ENCODE measurements at places on chromosomes 5 and 9. TPM values are rescaled to one million over a fixed set of nuclear protein-coding genes. Genes with fewer than 3 reads are reported as not detected.

DNA sequence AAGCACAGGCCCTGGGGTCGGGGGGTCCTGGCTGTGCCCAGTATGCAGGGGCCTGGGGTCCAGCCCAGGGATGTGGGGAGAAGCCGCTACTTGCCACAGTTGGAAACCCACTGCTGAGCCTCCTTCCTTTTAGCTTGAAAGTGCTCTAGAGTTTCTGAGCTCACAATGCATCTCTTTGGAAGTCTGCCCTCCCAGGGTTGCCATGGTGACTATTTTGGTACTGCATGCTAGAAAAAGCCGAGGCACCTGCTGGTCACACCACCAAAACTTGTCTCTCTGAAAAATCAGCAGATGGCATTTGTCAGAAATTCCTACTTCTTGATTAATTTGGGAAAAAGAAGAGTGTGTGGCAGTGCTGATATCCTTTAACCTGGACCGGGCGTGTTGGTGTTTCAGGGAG lies 151.8 kb downstream of the SEC61B start:
- no peak for DNase-seq

GRCh38 chr5:1190837-1191239 lies 10.6 kb upstream of the SLC6A19 start:
- no peak for DNase-seq

Gene PRRX2
- total RNA-seq = 16.5 TPM

Gene XPA
- total RNA-seq = 5.9 TPM

DNA sequence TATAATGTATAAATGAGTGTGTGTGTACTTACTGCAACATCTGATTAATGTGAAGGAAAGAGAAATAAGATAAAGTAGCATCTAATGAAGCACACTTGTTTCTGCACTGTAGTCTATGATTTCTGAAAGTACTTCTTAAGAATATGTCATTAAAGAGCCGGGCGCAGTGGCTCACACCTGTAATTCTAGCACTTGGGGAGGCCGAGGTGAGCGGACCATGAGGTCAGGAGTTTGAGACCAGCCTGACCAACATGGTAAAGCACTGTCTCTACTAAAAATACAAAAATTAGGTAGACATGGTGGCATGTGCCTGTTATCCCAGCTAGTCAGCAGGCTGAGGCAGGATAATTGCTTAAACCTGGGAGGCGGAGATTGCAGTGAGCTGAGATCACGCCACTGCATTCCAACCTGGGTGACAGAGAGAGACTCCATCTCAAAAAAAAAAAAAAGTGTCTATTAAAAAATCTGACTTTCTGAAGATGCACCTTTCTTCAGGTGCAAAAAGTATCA lies 556.9 kb downstream of the PTPRD start:
- DNase-seq = no peak

Gene ORM2
- total RNA-seq = 0.19 TPM

GRCh38 chr9:36207016-36207415 lies 16.3 kb downstream of the CLTA start:
- DNase-seq = no peak

DNA sequence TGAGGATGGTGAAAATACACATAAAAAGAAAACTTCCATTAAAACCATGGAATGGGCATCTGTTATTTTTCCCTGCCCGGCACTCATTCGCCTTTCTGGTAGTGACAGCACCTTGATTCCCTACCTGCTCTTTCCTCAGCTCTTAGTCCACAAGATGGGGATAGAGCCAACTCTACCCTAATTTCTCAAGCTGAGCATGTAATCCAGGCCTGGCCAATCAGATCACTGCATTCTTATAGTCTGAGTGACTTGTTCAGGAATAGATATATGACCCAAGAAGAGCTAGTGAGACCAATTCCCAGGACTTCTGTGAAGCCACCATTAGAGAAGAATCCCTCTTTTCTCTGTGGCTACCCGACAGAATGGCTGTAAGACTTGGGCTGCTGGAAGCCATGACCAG lies 58.1 kb downstream of the TSSK1B start:
- DNase-seq = no peak

- DNase-seq = peak; percentile 79
Observed at GRCh38 chr5:38420691-38421390, 135.6 kb downstream of the LIFR start.

Data from H4 (cell line).